ENCODE measurements at places on chromosomes 12 and 14. TPM values are rescaled to one million over a fixed set of nuclear protein-coding genes. Genes with fewer than 3 reads are reported as not detected.

DNA sequence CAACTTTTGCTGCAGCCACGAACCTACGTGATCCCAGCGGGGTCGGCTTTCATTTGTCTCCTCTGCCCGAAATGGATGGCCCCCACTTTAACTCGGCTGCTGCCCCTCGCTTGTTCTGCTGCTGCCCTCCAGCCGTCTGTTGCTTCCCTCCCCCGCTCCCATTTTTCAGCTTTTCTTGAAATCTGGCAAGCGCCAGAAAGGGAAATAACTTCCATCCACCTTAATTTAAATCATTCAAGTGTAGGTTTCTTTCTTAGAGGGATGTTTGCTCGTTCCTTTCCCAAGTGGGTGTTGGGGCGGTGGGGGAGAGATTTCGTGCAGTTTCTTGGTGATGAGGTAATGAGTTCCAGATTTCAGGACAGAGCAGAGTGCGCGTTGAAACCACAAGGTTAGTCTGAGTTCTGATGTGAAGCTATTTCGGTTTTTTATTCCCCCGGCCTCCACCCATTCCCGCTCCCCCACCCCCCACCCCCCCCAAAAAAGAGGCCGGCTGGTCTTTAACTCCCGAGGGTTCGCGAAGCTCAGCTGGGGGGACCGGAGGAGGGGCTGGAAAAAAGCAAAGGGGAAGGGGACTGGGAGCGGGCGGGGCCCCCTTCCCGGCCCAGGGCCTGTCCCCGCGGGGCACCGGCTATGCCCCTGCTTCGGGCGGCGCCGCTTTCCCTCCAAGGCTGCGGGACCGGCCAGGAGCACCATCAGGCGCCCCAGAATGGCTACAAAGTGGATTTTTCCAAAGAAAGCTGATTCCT lies 2.2 kb upstream of the ZFP36L1 start:
- H3K27me3 ChIP-seq = no peaks in the 10 kb centered on the region
- peak overlapping the region; percentile 100 for H3K27ac ChIP-seq
- peaks cover 21% of the 10 kb centered on the region for H3K4me1 ChIP-seq
- H3K4me3 ChIP-seq = peak overlapping the region; percentile 59
- no peak for DNase-seq

GRCh38 chr12:65902500-65902899 lies 78.2 kb downstream of the HMGA2 start:
- DNase-seq = no peak
- no peaks in the 10 kb centered on the region for H3K27me3 ChIP-seq
- no peaks in the 10 kb centered on the region for H3K4me1 ChIP-seq
- H3K27ac ChIP-seq = no peak overlapping the region
- no peaks in the 10 kb centered on the region for H3K36me3 ChIP-seq
- H3K4me3 ChIP-seq = no peak overlapping the region

DNA sequence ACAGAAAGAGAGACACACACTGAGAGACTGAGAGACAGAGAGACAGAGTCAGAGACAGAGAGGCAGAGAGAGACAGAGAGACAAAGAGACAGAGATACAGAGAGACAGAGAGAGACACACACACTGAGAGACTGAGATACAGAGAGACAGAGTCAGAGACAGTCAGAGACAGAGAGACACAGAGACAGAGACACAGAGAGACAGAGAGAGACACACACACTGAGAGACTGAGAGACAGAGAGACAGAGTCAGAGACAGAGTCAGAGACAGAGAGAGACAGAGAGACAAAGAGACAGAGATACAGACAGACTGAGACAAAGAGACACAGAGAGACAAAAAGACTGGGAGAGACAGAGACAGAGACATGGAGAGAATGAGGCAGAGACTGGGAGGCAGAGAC lies 90.0 kb downstream of the GALNT9 start:
- H3K36me3 ChIP-seq = no peaks in the 10 kb centered on the region
- H3K27ac ChIP-seq = no peak overlapping the region
- no peak for DNase-seq
- H3K4me3 ChIP-seq = no peak overlapping the region
- no peaks in the 10 kb centered on the region for H3K4me1 ChIP-seq

DNA sequence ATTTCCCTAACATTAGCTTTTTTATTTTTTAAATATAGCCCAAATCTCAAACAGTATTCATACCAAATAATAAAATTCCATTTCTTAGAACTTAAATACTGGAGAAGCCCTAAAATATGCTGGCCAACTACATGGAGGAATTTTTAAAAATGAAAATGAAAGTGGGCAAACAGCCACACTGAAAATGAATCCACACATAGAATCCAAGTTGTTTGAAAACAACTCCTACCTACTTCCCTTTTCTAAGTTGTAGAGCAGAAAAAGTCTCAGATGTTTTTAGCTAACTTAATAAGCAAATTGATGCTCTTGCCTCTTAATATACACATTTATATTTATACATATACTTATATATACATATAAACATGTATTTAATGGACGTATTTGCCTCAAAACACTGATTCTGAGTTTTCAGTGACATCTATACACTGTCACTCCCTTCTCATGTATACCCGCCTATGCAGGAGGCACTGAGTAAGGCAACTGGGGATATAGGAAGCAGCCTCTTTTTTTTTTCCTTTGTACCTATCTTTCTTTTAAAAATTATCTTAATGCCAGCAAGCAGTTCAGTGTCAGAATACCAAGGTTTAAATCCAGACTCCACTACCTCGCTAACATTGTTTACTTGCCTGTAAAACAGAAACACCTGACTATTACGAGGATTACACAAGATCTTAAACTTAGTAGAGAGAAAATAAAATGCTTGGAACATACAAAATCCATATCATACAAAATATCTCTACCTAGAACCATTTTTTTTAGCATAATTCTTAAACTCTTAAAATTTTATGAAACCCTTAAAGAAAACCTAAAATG lies 13.3 kb downstream of the DICER1 start:
- no peaks in the 10 kb centered on the region for H3K36me3 ChIP-seq
- DNase-seq = peak; percentile 13
- H3K27me3 ChIP-seq = no peaks in the 10 kb centered on the region
- no peaks in the 10 kb centered on the region for H3K4me1 ChIP-seq
- H3K4me3 ChIP-seq = no peak overlapping the region
- peak overlapping the region; percentile 75 for H3K27ac ChIP-seq

- H3K4me1 ChIP-seq = no peaks in the 10 kb centered on the region
- H3K27ac ChIP-seq = no peak overlapping the region
- no peak for DNase-seq
- no peaks in the 10 kb centered on the region for H3K27me3 ChIP-seq
- no peak overlapping the region for H3K4me3 ChIP-seq
Measured at GRCh38 chr14:76842414-76842813, 16.2 kb downstream of the LRRC74A start.

- H3K36me3 ChIP-seq = peaks cover 11% of the 10 kb centered on the region
- no peaks in the 10 kb centered on the region for H3K27me3 ChIP-seq
- H3K4me3 ChIP-seq = peak overlapping the region; percentile 88
- no peak for DNase-seq
Measured at GRCh38 chr12:46369474-46370379, 2.8 kb downstream of the SLC38A2 start.

DNA sequence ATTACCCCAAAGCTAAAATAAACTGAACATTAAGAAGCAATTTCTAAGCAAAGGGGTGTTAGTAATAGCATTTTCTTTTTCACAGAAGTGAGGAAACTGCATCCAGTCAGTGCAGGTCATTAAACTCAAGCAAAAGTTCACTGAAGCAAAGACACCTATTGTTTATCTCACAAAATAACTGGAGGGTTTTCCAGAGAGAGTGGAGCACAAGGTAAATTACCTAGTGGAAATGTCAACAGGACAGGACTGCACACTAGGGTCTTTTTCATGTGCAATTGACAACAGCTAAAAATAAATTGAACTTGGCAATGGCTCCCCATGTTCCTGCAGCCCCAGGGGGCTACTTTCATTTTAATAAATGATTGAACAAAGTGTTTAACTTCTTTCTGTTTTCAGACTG lies 742.0 kb downstream of the GALC start:
- no peaks in the 10 kb centered on the region for H3K27me3 ChIP-seq
- no peak for DNase-seq
- H3K36me3 ChIP-seq = no peaks in the 10 kb centered on the region
- no peak overlapping the region for H3K27ac ChIP-seq
- H3K4me1 ChIP-seq = no peaks in the 10 kb centered on the region
- no peak overlapping the region for H3K4me3 ChIP-seq

The MYH6 gene
- total RNA-seq = 1.5 TPM

The KITLG gene
- total RNA-seq = 52.6 TPM

The KRT71 gene
- not detected for total RNA-seq

The MDGA2 gene
- not detected for total RNA-seq

The DDX47 gene
- 44.0 TPM for total RNA-seq

Measured in left lung (tissue), 14 donors.